RPMI8226 (cell line): ENCODE measurements at places on chromosomes 4 and X.

DNA sequence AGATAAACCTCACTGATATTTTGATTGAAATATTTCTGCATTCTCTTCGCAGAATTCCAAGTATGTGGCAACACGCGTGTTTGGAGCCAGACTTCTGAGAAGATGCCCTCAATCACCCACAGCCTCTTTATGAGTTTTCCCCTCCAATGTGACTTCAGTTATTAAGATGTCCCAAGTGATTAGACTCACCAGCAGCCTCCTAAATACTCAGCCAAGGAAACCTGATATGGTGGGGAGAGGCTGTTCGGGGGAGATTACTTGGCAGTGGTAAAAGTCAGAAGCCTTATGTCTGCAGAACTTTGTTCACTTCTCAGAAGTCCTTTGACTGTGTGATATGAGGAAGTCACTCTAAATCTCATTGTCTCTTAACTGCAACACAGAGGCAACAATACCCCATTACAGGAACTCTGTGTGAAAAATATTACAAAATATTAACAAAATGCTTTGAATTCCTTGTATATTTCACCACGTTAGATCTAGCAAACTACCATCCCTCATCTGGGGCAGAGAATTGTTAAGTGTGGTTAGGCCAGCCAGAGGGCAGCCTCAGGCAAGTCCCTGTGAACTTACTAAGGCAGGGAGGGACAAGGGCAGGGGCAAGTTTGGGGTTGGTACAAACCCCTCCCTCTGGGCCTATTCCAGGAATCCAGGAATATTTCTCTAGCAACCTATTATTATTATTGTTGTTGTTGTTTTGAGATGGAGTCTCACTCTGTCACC lies 151.4 kb upstream of the USP9X start:
- DNase-seq, result peak; percentile 22

DNA sequence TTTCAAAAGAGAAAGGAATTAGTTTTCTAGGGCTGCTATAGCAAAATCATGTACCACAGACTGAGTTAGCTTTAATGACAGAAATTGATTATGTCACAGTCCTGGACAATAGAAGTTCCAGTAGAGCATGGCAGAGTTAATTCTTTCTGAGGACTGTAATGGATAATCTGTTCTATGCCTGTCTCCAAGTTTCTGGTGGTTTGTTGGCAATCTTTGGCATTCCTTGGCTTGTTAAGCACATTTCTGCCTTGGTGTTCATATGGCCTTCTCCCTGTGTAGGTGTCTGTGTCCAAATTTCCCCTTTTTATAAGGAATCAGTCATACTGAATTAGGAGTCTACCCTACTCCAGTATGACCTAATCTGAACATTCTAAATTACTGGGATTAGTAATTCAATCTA lies 336.1 kb upstream of the PABPC4L start:
- no peak for DNase-seq

- no peak for DNase-seq
Observed at GRCh38 chr4:156493858-156494257, 477.7 kb downstream of the PDGFC start.

- DNase-seq, result no peak
Observed at GRCh38 chr4:41174444-41174843, 39.9 kb downstream of the APBB2 start.

DNA sequence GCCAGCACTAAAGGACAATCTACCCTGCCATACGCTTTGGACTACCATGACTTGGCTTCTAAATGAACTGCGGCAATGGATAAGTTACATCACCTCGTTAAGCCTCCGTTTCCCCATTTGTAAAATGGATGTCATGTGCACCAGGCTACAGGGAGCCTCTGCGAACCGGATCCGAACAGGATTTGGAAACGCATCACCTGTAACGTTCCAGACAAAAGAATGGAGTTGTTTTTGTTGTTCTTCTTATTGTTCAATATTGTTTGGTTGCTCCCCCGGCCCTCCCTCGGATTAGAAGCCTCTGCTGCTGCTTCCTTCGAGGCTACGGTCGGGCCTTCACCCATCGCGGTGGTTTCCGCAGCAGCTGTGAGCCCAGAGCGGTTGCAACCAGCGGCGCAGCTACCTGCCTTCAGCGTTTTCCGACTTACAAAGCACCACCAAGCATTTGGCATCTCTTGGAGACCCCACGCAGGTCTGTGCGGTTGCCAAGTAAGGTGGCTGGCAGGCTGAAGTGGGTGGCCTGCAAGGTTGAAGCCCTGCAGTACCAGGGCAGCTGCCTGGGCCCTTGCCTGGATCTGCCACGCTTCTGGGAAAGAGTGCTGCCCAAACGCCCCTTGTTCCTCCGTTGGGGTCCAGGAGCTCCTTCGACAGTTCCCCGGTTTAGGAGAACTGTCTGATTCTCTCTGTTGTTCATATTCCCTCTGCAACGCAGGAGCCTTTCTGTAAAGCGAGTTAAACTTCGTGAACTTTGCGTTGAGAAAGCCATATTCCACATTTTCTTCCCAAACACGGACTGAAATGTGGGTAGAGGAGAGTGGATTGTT lies 7.1 kb downstream of the NKX3-2 start:
- no peak for DNase-seq

GRCh38 chrX:43720082-43720481 lies 64.0 kb downstream of the MAOA start:
- no peak for DNase-seq
